ENCODE measurements at places on chromosomes 3 and 15. TPM values are rescaled to one million over a fixed set of nuclear protein-coding genes. Genes with fewer than 3 reads are reported as not detected.
A peak's percentile ranks its signal among the peaks of the same experiment; 100 is the strongest.

GRCh38 chr3:32421991-32422859 lies 30.6 kb downstream of the CMTM7 start:
- DNase-seq: peak; percentile 93

GRCh38 chr3:81483046-81483445 lies 278.4 kb downstream of the GBE1 start:
- DNase-seq: no peak

DNA sequence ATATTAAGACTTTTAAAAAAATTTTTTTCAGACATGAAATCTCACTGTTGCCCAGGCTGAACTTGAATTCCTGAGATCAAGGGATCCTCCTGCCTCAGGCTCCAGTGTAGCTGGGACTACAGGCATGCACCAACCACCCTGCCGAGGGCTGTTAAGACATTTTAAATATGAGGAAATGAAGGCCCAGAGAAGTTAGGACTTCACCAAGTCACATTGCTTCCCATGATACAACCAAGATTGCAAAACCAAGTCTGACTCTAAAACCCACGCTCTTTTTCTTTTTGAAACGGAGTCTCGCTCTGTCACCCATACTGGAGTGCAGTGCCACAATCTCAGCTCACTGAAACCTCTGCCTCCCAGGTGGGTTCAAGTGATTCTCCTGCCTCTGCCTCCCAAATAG lies 28.0 kb downstream of the PTPN9 start:
- DNase-seq: no peak

DNA sequence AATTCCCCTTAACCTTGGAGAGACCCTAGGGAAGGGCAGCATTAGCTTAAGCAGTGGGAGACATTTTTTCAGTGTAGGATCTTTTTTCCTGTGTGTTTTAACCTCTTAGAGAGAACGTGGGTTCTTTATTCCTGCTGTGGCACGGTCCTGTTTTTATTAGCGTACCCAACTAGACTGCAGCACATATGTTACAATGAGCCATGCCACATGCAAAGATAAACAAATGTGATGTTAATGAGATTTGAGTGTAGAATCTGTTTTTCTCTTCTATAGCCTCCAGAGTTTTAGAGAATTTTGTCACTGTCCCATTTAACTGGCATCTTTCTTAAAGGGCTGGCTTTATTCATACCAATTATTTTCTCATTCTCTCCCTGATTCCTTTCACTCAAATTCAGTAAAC lies 347.5 kb downstream of the CNTN4 start:
- DNase-seq: no peak

- peak; percentile 35 for DNase-seq
Measured at GRCh38 chr15:25408428-25408827, 30.4 kb downstream of the UBE3A start.

The ACOX2 gene
- total RNA-seq: 19.2 TPM

The PTH1R gene
- total RNA-seq: not detected

The ISLR2 gene
- total RNA-seq: 0.36 TPM

The LIPC gene
- 1.7 TPM for total RNA-seq

The TMC3 gene
- under 0.01 TPM for total RNA-seq

The COL6A5 gene
- not detected for total RNA-seq

The RPP25 gene
- total RNA-seq: 4.1 TPM

The ENTPD3 gene
- 0.36 TPM for total RNA-seq
